8988T (cell line): ENCODE measurements at places on chromosomes 7 and 10.

DNA sequence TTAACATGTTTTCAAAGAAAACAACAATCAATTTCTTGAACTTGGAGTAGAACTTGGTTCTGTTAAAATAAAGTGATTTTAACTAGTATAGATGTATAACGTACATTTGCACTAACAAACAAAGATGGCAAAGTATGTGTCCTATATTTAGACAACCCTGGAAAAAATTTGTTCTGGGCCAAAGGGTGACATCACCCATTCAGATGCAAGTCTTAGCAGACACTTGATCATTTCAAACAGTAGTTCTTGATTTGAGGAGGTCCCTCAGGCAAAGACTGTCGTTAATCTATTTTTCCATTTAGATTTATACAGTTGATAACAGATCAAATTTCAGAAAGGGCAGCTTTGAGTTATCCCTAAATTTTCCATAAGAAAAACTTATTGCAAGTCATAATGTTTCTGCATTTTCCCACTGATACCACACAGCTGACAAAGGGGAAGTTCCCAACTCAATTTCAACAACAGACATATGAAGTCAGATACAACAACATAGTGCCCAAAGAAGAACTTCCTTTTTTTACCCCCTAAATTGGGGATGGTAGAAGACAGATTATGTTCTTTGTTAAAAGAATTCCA is 5.2 kb downstream of the NMT2 start:
- no peak for DNase-seq

DNA sequence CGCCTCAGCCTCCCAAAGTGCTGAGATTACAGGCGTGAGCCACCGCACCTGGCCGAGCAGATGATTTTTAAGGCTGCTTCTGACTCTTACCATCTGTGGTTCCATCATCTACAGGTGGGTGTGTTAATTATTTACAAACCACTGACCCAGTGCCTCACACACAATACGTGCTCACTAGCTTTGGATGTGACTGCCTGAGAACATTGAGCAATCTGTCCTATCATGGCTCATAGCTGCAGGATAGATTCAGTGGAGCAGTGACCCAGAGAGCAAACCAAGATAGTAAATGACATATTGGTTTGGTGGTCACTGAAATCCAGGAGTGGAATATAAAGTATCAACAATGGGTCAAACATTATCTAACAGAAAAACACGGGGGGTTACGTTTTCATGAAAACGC is 24.1 kb downstream of the GPAM start:
- no peak for DNase-seq

- no peak for DNase-seq
Observed at GRCh38 chr10:104034401-104035193, 51.1 kb downstream of the COL17A1 start.

DNA sequence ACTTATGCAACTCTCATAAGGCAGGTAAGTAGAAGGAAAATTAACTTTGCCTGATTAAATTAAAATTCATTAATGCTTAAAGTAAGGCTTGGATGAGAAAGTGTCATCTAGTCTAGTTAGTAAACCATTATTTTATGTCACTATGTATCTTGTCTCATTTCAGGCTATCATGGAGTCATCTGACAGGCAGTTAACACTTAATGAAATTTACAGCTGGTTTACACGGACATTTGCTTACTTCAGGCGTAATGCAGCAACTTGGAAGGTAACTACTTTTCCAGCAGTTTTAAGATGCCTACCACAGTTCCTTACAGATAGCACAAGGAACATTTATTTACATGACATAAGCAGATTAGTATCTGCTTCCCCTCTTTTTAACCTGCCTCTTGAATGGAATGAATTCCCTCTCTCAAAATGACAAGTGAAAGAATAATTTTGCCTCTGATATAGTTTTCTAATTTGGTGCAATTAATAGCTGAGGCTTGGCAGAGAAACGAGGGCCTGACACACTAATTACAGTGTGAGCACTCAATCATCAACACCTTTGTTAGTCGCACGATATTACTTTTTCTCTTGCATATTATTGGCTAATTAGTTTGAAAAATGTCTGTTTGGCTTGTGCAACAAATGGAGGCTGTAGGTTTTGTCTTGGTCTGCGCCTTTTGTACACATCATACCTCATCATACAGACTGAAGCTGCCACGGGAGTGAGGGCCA is 245.0 kb downstream of the FOXP2 start:
- no peak for DNase-seq
